ENCODE measurements at places on chromosomes 5 and 9.
A peak's percentile ranks its signal among the peaks of the same experiment; 100 is the strongest.

DNA sequence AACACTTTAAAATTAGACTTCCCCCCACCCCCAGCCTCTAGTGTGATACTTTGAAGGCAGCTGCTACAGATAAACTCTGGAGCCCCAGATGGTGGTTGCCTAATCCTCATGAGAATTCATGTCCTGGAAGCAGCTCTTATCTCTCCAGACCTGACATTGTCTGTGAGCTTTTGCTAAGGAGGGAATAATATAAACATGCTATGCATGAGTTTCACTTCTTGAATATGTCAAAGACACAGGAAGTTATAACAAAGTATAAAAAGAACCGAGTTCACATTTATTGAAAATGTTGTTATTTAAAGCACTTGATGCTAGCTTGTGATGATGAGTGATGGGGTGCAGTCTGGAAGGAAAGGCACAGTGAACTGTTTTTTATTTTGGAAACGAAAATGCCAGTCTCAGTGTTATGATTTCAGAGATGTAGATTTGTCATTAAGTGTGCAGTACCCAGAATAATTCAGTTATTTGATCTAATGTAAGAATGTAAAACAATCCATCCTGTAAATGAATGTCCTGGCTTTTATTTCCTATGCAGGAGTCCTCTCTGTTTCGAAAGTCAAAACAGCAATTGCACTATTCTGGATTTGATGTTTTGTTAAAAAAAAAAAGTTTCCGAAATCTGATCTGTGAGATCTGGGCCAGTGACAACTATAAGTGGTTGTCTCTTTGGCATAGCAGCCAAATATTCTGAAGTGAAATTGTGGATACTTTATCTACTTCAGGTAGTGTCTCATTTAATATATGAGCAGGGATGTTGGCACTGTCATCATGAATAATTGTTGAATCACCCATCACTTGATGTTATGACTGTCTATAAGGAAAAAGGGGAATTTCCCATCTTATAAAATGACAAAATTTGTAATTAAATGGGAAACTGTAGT is 77.0 kb downstream of the ZCCHC7 start:
- DNase-seq, result no peak

DNA sequence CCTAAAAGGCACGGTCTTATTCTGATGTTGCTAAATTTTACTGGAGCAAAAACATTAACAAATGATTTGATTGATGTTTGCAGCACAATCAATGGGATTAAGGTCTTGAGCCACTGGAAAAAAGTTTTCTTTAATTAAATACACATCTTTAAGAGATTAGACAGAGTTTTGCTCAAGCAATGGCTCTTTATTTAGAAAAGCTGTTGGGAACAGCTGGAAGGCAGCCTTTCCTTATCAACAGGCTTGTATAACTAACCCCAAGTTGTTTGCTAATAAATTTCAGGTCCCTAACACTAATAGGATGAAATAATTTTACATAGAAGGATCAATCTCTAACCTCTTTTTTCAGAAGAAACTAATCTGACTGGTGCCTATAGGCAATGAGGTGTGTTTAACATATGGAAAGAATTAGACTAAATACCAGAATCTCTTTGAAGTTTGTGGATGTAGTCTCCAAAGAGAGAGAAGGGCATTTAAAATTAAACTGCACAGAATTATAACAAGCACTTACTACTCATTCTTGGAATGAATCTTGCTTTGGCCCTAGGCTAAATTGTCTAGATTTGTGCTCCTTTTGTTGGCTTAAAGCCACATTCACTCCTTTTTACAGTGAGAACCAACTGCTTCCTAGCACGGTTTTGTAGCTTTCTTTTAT is 67.3 kb upstream of the TNFAIP8 start:
- no peak for DNase-seq

DNA sequence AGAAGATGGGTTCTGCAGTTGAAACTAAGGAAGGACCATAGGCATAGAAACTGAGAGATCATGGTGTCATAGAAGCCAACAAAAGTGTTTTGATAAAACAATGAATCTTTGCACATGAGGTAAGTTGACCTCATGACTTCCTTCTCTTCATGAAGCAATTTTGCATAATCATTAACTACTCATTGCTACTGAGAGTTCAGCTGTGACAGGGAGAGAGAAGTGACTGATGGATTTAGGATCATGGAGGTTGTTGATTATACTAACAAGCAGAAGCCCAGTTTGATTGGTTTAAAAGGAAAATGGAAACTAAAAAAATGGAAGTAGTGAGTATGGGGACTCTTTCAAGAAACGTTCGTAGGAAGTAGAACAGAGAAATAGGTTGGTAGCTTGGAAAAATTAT is 51.2 kb downstream of the PARP8 start:
- no peak for DNase-seq

DNA sequence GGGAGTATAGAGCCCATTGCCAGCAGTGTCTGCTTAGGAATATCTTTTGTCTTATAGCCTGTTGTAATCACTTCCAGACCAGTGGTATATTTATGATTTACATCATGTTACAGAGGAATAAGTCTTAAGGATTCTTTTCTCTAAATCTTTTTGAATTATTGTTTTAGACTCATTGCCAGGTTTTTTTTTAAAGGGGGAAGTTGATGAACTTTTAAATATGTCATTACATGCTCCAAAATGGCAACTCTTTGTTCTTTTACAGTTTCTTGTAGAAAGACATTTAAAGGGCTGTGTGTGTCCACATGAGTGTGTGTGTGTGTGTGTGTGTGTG is 59.4 kb upstream of the NFIB start:
- DNase-seq, result no peak

- peak; percentile 41 for DNase-seq
These were observed at the start of gene IL6ST for GRCh38 chr5:55994495-55994997. TSS of gene IL6ST (minus strand) at chr5:55994963. CDS start at chr5:55976278, 18,685 bp downstream.

DNA sequence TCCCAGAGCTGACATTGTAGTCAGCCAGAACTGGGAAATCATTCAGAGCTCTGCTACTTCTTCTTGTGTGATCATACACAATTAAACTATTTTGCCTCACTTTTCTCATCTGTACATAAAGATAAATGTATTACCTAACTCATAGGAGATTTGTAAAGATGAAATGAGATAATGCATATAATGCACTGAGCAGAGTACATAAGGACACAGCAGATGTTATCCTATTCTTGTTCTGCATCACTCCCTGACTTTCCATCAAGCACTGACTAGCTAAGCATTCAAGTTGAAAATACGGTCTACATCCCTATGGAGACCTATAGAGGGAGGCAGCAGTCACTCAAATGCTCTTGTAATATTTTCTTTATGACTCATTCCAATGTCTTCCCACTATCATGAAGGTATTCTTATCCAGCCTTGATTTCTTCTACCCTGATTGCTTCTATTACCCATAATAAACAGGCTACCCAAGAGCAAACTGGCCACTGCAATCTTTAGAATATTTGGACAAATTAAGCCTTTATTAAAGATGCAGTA is 16.3 kb upstream of the PRR16 start:
- DNase-seq, result no peak
